ENCODE measurements at places on chromosomes 6 and 20.
A peak's percentile ranks its signal among the peaks of the same experiment; 100 is the strongest.

GRCh38 chr6:2743280-2744208 lies 7.2 kb downstream of the MYLK4 start:
- no peak for DNase-seq

DNA sequence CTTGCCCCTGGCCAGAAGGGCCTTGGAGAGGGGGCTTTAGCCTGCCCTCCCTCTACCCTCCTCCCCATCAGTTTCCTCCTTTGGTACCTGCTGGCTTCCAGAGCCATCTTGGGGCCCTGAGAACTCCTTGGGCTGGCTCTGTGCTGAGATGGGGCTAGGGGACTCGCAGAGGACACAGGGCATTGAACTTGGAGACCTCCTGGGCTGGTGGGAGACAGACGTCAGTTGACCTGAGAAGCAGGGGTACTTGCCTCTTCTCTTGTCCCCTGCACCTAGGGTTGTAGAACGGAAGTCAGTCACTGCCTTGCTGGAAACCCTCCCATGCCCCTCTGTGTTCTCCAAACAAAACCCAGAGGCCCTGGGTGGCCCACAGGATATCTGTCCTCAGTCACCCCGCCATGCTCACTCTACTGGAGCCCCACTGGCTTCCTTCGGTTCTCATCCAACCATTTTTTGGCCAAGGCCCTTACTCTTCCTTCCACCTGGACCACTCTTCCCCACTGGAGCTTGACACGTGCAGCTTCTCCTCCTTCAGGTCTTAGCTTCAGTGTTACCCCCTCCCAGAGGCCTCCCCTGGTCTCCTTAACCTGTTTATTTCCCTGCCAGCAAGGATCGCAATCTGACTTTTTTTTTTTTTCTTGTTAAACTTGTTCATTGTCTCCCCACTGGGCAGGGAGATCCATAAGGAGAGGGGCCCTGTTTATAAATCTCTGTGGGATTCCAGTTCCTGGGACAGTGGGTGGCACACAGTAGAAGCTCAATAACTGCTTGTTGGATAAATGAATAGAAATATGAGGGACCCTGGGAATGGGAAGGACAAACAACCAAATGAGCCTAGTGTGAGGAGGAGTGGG lies 971 bp downstream of the RBCK1 start:
- DNase-seq = no peak

GRCh38 chr6:136604928-136605510 lies 54.8 kb upstream of the MAP7 start:
- DNase-seq = peak; percentile 75

DNA sequence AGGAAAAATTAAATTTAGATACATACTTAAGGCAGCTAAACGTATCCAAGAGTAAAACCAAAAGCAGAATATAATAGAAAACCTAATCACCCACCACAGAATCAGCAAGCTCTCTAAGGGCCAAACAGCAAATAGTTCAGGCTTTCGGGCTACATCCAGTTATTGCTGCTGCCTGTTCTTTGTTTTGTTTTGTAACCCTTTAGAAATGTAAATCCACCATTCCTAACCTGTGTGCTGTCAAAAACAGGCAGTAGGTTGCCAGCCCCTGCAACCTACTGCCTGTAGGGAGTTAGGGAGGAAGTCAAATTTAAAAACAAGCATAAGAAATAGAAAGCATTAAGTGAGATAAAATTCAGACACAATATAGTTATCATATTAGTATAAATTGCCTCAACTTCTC lies 225.9 kb downstream of the PTPRT start:
- DNase-seq = no peak

DNA sequence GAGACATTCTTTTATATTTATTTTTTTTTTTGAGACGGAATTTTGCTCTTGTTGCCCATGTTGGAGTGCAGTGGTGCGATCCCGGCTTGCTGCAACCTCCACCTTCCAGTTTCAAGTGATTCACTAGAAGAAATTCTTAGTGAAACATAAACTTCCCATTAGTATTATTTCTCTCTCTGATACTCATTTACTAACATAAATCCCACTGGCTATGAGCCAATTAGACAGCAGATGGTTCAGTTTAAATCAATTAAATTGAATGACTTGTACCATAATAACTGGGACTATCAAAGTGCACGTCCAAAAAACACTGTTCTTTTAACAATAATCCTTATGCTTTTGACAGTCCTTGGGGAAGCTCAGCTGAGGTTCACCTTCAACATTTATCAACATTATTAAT lies 111.2 kb upstream of the PTCHD4 start:
- peak; percentile 71 for DNase-seq

DNA sequence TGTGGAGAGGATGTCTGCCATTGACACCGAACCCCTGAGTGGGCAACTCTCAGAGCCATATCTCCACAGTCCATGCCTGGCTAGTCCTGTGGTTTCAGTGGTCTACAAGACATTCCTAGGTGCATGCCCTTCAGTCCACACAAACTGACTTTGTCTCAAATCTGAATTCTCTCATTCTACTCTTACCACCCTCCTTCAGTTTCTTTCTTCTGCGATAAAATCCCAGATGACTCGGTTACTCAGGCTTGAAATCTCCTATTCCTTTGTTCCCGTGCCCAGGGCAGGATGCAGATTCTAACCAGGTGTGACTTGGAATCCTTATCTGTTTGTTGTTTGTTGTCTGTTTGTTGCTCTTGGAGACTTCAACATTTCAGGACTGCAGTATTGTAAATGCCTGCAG lies 9.3 kb downstream of the CDS2 start:
- DNase-seq = peak; percentile 57

GRCh38 chr6:150567380-150567779 lies 32.3 kb upstream of the PLEKHG1 start:
- peak; percentile 47 for DNase-seq
